Keratinocyte (primary cell): ENCODE measurements at places on chromosomes 1 and 21. TPM values are rescaled to one million over a fixed set of nuclear protein-coding genes. Genes with fewer than 3 reads are reported as not detected.

DNA sequence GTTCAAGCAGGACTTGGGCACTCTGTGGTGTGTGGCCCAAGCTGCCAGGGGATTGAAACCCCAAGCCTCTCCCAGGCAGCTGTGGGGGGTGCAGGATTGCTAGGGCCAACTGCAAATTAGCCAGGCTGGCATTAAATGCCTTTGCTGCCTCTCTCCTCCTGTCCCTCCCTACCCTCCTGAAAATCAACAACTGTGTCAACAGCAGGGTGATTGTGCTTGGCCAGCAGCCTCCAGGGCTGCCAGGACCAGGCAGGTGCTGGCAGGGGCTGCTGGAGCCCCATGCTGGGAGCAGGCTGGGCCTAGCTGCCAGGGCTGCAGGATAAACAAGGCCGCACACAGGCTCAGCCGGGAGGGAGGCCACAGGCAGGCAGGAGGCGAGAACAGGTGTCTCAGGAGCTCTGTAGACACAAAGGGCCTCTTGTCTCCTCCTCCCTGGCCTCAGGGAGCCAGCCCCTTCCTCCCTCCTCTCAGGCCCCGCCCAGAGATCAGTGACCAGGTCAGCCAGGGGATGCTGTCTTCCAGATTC lies 11.4 kb downstream of the SOX13 start:
- H3K27me3 ChIP-seq = no peaks in the 10 kb centered on the region
- H3K36me3 ChIP-seq = no peaks in the 10 kb centered on the region
- no peak for DNase-seq
- H3K4me3 ChIP-seq = no peak overlapping the region
- no peak overlapping the region for H3K27ac ChIP-seq

The LCE1D gene
- 0.33 TPM in 1 of 3 replicates, not detected in the others for polyA plus RNA-seq

GRCh38 chr1:156291226-156292061 lies 4.0 kb downstream of the GLMP start:
- peaks cover 8% of the 10 kb centered on the region for H3K4me1 ChIP-seq
- no peak overlapping the region for H3K27ac ChIP-seq
- DNase-seq = no peak
- peaks cover 2% of the 10 kb centered on the region for H3K36me3 ChIP-seq
- no peaks in the 10 kb centered on the region for H3K27me3 ChIP-seq

- H3K4me1 ChIP-seq = peaks cover 21% of the 10 kb centered on the region
- no peak for DNase-seq
- no peaks in the 10 kb centered on the region for H3K27me3 ChIP-seq
- no peak overlapping the region for H3K4me3 ChIP-seq
- no peak overlapping the region for H3K27ac ChIP-seq
Measured at GRCh38 chr1:246591504-246591903, 25.2 kb downstream of the CNST start.

DNA sequence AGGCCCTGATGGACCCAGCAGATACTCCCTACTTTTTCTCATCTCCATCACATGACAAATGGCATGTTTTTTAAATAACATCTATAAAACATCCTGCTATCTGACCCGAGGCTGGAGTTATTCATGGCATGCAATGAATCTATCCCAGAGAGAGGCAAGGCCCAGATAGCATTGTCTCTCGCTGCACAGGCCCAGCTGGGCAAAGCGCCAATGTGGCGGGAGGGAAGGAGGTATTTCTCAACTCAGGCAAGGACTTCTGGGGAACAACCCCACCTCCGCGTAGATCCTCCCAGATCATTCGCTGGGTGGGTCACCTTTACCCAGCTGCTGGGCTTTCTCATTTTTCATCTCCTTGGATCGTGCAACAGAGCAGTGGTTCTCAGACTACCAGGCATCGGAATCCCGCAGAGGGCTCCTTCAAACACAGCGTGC lies 59.8 kb downstream of the ERG start:
- H3K27me3 ChIP-seq = no peaks in the 10 kb centered on the region
- H3K36me3 ChIP-seq = no peaks in the 10 kb centered on the region
- no peak overlapping the region for H3K4me3 ChIP-seq
- peaks cover 9% of the 10 kb centered on the region for H3K4me1 ChIP-seq
- H3K27ac ChIP-seq = no peak overlapping the region
- DNase-seq = no peak

DNA sequence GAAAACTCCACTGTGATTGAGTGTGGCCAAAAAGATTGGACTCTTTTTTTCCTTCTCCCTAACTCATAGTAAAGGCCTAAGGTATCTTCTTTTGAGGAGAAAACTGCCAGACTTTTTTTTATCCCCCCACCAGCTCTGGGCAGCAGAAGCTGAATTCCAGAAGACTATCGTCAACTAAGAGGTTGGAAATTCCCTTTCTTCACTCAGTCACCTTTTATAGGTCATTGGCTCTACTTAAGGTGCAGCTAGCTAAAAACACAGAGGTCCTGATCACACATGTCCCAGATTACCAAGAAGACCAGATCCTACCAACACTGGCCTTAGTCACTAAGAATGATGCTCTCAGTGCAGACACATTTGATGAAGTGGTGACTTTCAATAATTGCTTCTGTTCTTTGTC lies 1441.2 kb downstream of the PLA2G4A start:
- no peaks in the 10 kb centered on the region for H3K27me3 ChIP-seq
- no peak for DNase-seq
- H3K4me3 ChIP-seq = no peak overlapping the region

The SYPL2 gene
- polyA plus RNA-seq = not detected in 3 replicates

DNA sequence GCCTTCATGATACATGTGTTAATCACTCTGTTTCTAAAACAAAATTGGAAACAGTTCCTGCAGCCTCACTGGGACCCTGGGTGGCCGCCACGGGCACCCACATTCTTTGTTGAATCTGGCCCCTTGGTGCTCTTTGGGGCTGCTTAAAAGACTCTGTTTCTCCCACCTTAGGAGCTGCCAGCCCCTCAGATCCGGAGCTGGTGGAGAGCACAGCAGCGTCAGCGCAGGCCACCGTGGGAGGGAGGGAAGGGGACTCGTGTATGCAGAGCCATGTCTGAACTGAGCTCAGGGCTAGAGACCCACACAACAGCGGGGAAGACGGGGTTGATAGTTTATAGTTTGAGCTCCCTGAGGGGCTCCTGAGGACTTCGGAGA lies 121.2 kb downstream of the CNIH3 start:
- no peak overlapping the region for H3K4me3 ChIP-seq
- no peaks in the 10 kb centered on the region for H3K4me1 ChIP-seq
- peaks cover 7% of the 10 kb centered on the region for H3K27me3 ChIP-seq

DNA sequence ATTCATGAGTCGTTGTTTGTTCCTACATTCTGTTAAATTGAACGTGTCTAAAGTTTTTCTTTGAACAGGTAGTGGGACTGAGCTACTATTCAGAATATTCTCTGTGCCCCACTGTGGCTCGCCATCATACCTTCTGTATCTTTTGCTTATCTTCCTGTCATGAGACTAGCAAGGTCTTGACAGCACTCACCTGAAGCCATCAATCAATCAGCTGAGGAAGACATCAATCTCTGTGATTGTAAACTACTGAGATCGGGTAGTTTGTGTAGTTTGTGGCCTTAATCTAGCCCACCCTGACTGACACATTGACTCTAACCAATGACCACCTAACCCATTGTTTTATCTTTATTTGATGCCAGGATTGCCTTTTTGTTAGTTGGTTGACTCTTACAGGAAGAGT lies 17.7 kb upstream of the RUNX1 start:
- H3K27ac ChIP-seq = no peak overlapping the region
- no peak for DNase-seq
- no peak overlapping the region for H3K4me3 ChIP-seq
- H3K4me1 ChIP-seq = peaks cover 23% of the 10 kb centered on the region
